ENCODE measurements at places on chromosomes 3 and 15. TPM values are rescaled to one million over a fixed set of nuclear protein-coding genes. Genes with fewer than 3 reads are reported as not detected.

Gene ATXN7
- 176 TPM for total RNA-seq

Gene CCDC54
- not detected for total RNA-seq

Gene NOX5
- not detected for total RNA-seq

Gene TUSC7
- not detected for total RNA-seq

Gene CCDC80
- total RNA-seq: not detected

Gene ARHGAP31
- total RNA-seq: 3.0 TPM

DNA sequence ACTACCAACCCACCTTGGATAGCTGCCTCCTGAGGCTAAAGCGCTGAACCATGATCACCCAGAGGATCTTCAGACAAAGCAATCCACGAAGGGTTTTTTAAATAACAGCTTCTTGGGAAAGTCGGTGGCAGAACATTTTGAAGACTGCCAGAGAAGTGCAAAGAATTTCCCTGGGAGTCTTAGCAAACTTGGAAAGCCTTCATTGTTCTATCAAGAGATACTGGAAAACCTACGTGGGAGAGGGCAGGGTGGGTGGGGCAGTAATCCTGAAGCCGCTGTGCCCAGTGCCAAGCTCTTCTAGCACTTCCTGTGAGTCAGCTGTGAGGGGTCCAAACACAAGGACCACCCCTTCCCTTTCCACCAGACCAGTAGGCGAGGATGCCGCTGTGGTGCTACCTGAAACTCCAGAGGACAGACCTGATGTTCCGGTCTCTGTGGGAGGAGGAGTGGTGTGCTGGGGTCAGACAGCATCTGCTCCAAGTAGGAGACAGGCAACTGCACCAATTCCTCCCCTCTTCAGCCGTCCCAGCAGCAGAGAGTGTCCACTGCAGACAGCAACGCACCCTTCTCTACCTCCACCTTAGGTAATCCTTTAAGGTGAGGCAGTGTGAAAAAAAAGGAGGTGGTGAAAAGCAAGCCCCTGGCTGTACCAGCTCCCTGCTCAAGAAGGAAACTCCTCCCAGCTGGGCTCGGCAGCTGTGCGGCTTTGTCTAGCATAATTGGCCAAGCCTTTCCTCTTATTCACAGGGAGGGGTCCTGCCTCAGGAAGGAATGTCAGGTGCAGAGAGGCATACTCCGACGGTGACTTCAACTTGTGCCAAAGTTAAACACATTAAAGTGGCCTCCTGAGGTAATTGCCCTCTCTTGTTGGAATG lies 99.0 kb downstream of the TMCC1 start:
- peak; percentile 14 for DNase-seq

DNA sequence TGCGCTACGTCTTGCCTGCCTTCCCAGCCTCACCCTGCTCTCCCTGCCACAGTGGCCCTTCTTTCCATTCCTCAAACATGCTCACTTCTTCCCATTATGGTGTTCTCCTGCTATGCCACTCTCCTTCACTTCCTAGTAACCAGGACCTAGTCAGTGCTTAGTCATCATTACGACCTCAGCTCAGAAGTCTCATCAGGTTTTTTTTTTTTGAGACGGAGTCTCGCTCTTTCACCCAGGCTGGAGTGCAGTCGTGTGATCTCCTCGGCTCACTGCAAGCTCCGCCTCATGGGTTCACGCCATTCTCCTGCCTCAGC lies 149.5 kb downstream of the GREM1 start:
- DNase-seq: no peak

DNA sequence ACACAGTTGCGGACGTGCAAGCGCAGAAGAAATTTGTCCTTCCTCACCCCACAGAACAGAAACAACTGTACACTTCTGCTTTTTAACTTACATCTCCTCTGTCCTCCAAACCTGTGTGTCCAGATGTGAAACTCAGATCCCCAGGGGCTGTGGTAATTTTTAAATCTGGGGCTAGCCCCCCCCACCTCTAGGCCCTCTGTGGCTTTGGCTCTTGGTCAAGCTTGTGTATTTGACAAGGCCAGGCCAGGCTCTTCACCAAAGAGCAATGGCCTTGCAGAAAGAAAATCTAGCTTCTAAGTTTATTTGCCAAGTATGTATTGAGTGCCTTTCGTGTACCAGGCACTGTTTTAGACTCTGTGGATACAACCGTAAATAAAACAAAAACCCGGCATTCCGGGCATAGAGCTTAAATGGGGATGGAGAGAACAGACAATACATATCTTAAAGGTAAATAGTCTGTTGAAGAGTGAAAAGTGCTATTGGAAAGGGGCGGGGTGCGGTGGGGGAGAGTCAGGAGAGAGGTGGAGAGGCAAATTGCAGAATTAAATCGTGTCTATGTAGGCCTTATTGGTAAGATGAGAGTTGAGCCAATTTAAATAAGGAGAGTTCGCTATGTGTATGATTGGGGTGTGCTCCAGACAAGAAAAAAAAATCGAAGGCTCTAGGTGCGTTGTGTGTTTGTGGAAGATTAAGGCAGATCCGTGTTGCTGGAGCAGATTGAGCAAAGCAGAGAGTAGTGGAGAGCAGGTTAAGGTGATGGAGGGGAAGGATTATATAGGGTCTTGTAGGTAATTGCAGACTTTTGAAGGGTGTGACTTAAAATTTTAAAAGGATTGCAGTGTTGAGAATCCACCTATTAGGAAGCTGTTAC lies 781 bp upstream of the DPH6 start:
- no peak for DNase-seq

- DNase-seq: no peak
Measured at GRCh38 chr3:32017286-32017685, 35.7 kb downstream of the ZNF860 start.

DNA sequence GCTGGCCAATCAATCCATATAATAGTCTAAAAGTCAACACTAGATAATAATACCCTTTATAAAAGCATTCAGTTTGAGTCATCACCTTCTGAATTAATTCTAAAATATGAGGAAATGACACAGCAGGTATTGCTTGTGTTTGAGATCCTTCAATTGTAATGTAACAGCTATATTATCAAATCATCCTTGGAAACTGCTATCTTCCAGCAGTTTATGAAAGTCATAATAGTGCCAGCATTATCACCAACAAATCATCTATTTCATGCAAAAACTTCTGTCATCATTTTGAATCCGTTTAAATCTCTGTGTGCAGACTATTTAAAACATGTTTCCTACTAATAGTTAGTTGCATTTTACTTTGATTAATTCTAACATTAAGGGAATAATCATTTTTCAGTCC lies 468.7 kb downstream of the CADM2 start:
- no peak for DNase-seq

GRCh38 chr15:32029862-32030781 lies at the start of gene CHRNA7:
Gene CHRNA7, plus strand, starts transcription at chr15:32030515. Its CDS starts 80 bp downstream, at chr15:32030595.
- DNase-seq: no peak

DNA sequence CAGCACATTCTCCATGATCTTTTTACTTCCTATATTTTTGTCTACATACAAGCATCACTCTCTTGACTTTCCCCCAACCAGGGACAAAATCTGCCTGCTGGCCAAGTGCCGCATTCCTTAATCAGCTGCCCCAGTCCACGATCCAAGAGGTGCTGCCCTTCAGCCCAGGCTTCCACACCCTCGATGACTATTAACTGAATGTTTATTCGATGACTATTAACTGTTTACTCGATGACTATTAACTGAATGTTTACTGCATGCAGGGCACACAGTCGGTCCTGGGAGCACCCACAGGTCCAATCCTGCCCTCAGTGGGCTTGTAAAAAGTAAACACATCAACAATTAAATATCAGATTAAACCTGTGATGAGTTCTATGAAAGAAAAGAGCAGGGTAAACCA lies 256.9 kb downstream of the ARRDC4 start:
- no peak for DNase-seq

GRCh38 chr15:67828278-67828968 lies 3.1 kb downstream of the SKOR1 start:
- no peak for DNase-seq

- no peak for DNase-seq
Measured at GRCh38 chr15:88610701-88611231, 10.4 kb upstream of the AEN start.

DNA sequence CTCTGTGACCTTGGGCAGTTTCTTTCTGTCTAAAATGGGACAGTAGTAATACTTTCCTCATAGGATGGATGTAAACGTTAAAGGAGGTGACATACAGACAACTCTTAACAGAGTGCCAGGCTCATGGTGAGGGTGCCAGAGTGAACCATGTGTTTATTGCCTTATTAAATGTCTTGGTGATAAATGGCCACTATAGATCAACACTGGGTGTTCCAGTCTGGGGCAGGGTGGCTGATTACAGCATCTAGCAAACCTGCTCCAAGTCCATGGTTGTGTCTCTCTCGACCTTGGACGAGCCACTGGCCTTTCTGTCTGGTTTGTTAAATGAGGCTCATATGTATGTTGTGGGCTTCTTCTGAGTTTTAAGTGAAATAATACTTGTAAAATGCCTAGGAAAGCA lies 75.1 kb downstream of the TRAK1 start:
- no peak for DNase-seq

GRCh38 chr3:171862392-171862791 lies 19.2 kb downstream of the TMEM212 start:
- DNase-seq: no peak

DNA sequence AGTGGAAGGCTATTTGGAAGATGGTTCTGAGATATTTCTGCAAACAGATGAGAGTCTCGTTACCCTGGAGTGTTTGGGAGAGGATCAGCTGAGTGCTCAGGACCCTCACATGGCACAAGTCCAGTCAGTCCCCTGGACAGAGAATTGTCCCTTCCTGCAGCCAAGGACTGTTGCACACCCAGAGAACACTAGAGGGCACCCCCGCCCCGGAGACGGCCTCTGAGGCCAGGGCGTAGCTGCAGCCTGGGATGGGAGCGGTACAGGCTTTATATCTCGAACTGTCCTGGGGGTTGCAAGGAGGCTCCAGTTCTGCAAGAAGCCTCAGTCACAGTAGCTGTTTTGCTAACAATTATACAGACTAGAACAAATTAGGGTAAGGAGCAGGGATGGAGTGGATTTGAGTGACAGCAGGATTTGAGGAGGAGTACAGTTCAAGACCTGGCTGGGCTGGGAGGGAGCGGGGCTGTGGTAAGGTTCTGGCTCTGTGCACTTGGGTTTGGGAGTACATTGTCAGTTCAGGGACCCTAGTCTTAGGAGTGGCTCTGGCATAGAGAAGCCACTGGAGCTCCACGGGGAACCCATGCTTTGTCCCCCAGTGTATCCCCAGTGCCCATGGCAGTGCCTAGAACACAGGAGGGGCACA lies 67.6 kb upstream of the HACD2 start:
- DNase-seq: no peak

- no peak for DNase-seq
Measured at GRCh38 chr3:190120269-190121060, at the start of gene P3H2. Gene P3H2, minus strand, starts transcription at chr3:190120897. Its CDS starts 166 bp downstream, at chr3:190120731.

DNA sequence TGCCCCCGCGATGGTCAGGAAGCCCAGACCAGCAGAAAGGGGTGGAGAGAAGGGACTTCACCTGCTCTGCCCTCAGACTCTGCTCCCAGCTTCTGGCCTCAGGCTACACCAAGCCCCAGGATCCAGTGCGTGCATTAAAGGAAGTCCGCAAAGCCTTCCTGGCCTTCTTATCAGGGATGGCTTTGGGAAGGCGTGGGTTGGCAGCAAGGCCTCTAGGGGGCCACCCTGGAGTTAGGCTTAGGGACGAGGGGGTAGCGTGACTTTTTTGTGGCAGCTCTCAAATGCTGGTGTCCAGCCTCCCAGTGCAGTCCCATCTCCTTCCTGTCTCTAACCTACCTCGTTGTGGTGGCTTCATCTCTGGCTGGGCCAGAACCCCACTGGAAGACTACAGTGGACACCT lies 18.9 kb upstream of the RPL29 start:
- DNase-seq: no peak

DNA sequence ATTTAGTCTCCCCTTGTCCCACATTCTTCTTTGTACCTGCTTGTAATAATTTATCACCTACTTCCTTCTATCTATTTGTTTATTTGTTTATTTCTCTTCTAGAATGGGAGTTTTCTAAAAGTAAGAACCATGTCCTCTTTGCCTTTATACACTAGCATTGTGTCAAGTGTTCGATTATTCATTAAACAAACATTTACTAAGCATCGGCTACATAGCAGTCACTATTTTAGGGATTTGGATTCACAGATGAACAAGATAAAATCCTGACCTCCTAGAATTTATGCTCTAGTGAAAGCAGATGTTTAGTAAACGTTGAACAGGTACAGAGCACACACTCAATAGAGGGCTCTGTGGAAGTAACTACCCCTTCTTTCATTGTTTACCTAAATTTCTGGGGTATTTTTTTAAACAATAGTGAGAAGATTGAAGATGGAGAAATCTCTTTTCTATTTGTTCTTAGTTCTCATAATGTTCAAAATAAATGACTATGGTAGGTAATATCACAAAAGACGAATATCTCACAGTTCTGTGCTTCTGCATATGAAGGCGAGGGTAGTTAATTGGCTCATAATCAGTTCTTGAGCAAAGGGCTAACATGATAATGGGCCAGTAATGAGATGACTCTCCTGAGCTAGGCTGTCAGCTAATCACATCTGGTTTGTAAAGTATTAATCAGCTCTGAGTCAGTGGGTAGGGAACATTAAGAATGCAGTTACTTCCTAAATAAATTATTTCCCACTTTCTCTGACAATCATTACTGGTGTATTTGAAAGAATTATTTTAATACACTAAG lies 111.9 kb downstream of the SLC9A9 start:
- no peak for DNase-seq

DNA sequence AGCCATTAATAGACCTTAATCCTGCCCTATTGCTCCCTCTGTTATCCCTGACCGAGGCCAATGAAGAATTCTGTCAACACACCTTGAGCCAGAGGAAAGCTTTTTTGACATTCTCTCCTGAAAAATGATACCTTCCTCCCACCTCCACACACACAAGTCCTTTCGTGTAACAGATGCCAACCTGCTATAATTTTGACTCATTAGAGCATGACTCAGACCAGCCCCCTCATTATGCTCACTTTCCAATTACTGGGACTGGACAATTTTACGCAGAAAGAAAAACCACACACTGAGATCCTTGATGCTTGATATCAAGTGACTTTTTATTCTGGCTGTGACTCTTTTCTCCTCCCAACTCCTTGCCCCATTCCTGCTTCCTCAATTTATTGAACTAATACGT lies 50.9 kb downstream of the LSAMP start:
- DNase-seq: no peak

GRCh38 chr15:74461847-74462511 lies 1.0 kb upstream of the UBL7 start:
- no peak for DNase-seq

DNA sequence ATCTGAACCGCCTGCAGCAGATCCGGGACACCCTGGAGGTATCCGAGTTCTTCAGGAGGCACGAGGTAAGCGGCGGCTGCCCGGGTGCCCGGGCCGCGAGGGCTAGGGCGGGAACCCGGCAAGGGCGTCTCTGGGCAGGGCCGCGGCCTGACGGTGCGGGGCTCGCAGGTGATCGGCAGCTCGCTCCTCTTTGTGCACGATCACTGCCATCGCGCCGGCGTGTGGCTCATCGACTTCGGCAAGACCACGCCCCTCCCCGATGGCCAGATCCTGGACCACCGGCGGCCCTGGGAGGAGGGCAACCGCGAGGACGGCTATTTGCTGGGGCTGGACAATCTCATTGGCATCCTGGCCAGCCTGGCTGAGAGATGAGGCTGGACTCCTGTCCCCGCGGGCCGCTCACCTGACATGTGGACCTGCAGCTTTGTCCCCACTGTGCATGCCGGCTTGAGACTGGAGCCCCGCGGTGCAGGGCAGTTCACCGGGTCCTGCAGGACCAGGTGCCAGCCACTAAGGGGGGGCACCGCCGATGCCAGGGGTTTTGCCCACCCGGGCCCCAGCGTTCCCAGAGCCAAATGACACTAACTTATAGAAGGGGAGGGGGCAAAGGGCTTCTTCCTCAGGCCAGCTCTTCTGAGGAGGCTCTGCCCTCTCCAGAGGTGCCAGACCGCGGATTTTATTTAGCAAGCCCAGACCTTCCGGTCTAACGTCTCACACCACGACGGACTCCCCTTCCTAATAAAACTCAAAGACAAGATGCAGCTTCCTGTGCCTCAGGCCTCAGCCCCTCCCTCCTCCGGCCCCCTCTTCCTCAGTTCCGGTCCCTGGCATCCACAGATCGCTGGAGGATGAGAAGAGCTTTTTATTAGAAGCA lies 9.4 kb downstream of the ITPKA start:
- no peak for DNase-seq
